Tibial nerve (tissue), 4 donors: ENCODE measurements at places on chromosomes 1 and 21. TPM values are rescaled to one million over a fixed set of nuclear protein-coding genes. Genes with fewer than 3 reads are reported as not detected.

DNA sequence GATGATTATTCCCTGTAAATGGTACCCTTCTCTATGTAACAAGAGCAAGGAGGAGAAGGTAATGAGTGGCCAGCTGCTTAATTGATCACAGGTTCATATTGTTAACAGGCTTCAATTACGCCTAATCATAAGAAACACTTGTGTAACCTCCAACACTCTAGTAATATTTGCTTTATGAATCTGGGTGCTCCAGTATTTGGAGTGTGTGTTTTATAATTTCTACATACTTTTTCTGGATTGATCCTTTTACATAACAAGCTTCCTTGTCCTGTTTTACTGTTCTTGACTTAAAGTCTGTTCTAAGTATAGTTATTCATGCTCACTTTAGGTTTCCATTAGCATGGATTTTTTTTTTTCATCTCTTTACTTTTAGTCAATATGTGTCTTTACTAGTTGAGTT is 984.2 kb downstream of the AMY1C start:
- no peak for DNase-seq

The TMEM51 gene
- 10.1 TPM for total RNA-seq

- DNase-seq, result no peak
Observed at GRCh38 chr1:32877211-32878110, 6.7 kb upstream of the FNDC5 start.

The BEND5 gene
- 4.7 TPM for total RNA-seq

The CACNA1E gene
- total RNA-seq, result not detected

The STIL gene
- 1.5 TPM for total RNA-seq

DNA sequence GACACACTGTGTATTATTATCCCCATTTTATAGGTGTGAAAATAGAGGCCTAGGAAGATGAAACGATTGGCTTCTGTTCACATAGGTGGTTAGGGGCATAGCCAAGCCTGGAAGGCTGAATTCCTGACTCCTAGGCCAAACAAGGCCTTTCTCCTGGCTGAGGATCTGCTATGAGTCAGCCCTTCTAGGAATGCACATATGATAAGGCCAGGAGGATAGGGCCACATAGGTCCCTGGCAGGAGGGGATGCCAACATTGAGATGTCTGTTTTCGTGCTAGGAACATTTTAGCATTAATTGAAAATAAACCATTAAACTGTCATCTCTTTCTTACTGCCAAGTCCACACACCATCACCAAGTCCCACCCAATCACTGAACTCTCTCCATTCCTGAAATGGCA is 9.2 kb downstream of the CSMD2 start:
- no peak for DNase-seq

- DNase-seq, result no peak
Observed at GRCh38 chr21:45386336-45386727, 18.6 kb upstream of the COL18A1 start.

DNA sequence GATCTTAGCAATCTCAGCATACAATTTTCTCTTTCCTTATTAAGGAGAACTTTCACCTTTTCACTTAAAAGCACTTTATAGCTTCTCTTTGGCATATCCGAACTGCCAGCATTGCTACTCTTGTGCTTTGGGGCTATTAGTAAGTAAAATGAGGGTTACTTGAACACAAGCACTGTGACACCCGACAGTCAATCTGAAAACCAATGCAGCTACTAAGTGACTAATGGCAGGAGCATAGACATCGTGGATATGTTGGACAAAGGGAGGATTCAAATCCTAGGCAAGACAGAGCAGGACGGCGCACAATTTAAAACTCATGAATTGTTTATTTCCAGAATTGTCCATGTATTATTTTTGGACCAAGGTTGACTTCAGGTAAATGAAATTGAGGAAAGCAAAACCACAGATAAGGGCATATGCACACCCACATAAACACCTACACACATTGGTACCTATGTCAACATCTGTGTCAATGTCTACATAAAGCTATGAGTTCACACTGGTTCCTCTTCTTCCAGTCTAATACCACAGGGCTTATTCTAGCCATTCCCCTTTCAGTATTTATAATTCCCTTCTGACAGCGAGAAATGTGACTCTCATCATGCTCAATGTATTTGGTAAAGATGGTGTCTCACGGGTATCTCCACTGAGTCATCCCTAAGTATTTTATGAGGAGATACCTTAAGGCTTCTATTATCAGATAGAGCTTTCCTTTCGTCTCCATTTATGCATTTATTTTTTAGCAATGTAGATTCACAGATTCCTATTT is 75.3 kb upstream of the RALGPS2 start:
- no peak for DNase-seq

DNA sequence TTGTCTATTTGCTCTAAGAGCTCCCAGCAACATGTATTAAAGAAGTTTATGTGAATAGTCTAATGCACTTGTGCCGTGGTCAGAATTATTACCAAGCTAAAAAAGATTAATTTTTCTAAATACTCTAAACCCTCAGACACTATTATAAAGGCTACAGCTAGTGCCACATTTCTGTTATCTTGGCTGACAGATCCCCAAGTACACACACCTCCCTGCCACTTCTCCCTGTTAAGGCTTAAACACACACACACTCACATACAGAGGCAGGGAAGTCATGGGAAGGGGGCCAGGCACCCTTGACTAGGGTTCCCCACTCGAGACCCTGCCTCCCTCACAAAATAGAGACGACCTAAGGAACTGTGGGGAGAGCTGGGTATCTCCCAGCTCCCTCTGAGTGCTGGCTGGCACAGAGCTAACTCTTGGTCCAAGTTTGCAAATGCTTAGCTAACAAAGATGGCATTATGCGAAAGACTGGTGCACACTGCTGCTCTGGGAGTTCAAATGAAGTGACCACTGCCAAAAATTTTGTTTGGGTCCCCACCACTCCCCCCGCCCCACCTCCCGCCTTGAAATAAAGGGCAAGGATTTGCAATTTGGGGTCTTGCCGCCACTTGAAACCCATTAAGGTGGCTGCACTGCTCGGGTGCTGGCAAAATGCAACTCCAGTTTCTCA is 9.8 kb downstream of the SSBP3 start:
- no peak for DNase-seq

- no peak for DNase-seq
Observed at GRCh38 chr21:35349376-35350080, 300.4 kb upstream of the RUNX1 start.

- no peak for DNase-seq
Observed at GRCh38 chr1:97976801-97977200, 56.0 kb upstream of the DPYD start.

The LMNA gene
- 434 TPM for total RNA-seq

The BTG2 gene
- total RNA-seq, result 153 TPM

DNA sequence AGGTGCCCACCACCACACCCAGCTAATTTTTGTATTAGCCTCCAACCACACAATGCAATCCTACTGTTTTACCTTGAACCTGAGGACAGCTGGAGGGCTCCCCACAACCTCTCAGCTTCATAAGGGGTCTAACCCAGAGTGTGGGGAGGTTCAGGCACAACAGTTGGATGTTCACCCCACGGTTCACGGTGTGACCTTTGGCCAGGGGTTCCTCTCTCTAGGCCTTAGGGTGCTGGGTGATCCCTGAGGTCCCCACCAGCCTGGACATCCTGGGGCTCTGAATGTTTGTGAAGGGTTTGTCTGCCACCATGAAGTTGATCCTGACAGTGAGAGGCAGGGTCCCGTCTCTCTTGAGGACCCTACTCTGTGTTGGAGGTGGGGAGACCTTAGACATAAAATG is 3.9 kb downstream of the ACOT11 start:
- no peak for DNase-seq

DNA sequence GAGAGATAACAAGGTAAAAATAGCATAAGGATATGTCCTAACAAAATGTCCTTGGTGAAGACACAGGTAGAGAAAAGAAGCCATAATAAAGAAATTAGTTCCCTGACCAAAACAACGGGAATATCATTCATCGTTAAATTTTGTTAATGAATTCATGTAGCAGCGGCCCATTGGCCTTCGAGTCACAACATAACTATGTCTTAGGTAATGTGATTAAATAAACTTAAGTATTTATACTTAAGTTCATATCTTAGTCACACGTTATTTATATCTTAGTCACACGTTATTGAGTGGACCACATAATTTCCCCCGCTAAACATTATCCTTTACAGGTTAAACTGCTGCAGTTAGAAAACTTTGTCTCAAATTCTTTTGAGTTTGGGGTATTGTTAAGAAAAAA is 1.2 kb downstream of the NEXN start:
- DNase-seq, result no peak

The ZNF593OS gene
- not detected for total RNA-seq

The SPRR5 gene
- total RNA-seq, result not detected

The PLA2G2C gene
- total RNA-seq, result not detected

The SLC2A5 gene
- 15.7 TPM for total RNA-seq

The TXNIP gene
- 2,525 TPM for total RNA-seq

DNA sequence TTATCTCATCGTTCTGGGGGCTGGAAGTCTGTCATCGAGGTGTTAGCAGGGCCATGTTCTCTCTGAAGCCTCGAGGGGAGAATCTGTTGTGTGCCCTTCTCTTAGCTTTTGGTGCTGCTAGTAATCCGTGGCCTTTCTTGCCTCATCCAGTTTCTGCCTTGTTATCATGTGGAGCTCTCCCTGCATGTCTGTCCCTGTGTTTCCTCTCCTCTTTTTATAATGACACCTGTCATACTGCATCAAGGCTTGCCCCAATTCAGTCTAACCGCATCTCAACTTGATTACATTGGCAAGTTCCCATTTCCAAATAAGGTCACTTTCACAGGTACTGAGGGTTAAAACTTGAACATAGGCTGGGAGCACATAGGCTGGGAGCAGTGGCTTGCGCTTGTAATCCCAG is 82.6 kb upstream of the CNIH3 start:
- DNase-seq, result no peak

DNA sequence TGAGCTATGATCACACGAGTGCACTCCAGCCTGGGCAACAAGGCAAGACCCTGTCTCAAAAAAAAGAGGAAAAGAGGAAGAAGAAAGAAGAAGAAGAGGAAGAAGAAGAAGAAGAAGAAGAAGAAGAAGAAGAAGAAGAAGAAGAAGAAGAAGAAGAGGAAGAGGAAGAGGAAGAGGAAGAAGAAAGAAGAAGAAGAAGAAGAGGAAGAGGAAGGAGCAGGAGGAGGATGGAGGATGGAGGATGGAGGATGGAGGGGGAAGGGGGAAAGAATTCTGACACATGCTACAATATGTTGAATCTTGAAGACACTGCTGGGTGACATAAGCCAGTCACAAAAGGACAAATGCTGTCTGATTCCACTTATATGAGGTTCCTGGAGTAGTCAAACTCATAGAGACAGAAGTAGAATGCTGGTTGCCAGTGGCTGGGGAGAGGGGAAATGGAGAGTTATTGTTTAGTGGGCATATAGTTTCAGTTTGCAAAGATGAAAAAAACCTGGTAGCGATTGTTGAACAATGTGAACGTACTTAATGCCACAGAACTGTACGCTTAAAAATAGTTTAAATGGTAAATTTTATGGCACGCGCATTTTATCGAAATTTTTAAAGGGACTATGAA is 47.3 kb upstream of the COA6 start:
- DNase-seq, result no peak

The MSH4 gene
- total RNA-seq, result 0.60 TPM

DNA sequence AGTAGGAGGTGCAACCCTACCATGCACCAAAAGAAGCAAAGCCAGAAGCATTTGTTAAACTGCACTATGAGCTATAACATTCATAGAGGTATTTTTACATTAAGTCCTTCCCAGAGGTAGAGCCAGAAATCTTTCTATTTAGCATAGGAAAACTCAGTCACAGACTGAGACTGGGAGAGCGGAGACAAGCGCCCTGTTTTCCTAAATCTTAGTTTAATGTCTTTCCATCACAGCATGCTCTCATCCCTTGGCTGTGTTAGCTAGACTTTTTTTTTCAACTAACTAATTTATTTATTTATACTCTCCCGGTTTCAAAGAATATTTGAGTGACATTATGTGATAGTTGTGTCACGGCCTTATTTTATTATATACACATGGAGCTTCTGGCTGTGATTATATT is 304.1 kb downstream of the LMX1A start:
- no peak for DNase-seq

GRCh38 chr1:32104127-32104526 is 3.7 kb upstream of the KPNA6 start:
- DNase-seq, result no peak

DNA sequence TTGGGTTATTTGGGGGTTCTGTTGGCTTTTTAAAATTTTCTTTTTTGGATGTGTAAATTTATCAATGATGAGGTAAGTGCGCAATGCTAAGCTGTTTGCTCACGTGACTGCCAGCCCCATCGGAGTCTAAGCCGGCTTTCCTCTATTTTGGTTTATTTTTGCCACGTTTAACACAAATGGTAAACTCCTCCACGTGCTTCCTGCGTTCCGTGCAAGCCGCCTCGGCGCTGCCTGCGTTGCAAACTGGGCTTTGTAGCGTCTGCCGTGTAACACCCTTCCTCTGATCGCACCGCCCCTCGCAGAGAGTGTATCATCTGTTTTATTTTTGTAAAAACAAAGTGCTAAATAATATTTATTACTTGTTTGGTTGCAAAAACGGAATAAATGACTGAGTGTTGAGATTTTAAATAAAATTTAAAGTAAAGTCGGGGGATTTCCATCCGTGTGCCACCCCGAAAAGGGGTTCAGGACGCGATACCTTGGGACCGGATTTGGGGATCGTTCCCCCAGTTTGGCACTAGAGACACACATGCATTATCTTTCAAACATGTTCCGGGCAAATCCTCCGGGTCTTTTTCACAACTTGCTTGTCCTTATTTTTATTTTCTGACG is 3.1 kb downstream of the OLIG2 start:
- DNase-seq, result no peak

DNA sequence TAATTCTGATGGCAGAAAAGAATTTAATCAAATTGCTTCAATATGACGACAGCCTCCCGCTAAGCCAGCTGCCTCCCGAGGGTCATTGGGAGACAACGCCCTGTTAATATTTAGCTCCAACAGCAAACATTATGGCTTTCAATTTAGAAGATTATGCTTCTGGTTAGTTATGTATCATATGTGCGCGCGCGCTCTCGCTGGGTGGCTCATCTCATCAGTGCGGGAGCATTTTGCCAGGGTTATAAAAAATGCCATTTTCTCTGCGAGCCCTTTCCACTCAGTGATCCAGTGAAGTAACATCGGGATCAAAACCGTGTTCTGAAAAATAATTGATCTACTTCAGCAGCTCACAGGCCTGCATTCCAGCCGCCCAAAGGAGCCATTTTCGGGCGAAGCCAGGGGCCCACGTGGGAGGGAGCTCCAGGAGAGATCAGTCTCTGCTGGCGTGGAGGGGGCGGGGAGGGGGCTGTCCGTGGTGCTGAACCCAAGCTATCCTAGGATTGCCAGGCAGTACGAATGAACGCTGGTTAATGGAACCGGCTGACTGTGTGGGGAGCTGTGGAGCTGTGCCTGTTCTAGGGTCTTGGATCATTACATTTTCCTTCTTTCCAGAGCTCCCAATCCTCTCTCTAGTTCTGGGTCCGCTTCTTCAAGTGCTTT is 219.1 kb upstream of the ZC3H12A start:
- DNase-seq, result no peak

- DNase-seq, result no peak
Observed at GRCh38 chr1:152461544-152461943, 47.5 kb upstream of the CRNN start.

The EDEM3 gene
- 33.9 TPM for total RNA-seq

The DENND2C gene
- 3.3 TPM for total RNA-seq
